ENCODE measurements at places on chromosomes 16 and 17.

DNA sequence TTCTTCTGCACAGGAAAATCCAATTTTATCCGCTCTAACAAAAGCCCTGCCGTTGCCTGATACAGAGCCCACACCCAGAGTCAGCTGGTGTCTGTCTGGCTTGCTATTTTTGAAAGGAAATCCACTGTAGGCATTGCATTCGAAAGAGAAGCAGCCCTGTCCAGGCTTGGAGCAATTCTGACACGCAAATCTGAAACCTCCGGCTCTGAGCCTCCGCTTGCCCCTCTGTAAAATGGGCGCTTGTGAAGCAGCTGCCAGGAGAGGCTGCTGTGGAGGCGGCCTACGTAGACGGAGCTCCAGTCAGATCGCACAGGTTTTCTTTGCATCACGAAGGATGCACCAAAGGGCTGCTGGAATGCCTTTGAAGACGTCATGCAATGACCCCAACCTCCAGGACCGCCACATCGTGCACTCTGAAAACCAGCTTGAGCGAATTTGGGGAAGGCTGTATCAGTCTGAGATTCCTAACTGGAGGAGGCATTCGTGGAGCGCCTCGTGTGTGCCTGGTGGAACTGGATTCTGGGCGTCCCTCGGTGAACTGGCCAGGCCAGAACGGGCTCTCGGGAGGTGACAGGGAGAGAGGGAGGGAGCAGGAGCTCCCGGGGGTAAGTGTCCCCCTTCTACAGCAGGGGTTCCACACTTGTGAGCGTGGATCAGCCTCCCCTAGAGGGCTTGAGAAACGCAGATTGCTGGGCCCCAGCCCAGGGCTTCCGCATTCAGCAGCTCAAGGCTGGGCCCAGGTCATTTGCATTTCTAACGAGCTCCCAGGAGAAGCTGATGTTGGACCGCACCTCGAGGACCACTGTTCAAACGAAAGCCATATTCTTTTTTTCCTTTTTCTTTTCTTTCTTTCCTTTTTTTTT, 215.5 kb downstream of the MRTFB start:
- DNase-seq = no peak

DNA sequence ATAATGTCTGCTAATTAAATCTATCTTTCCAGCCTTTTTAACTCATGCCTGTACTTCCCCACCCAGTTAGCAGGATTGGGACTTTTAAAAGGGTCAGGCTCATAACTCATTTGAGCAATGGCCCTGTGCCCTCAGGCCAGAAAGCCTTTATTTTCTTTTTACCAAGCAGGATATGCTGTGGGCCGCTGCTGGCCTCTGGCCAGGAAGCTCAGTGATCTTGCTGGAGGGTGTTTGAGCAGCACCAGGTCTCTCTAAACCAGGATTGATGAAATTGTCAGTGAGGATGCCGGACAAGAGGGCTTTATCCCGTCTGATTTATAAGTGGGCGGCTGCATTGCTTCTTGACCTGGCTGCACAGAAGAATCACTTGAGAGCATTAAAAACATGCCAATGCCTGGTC, 187.8 kb downstream of the RAB11FIP4 start:
- no peak for DNase-seq

DNA sequence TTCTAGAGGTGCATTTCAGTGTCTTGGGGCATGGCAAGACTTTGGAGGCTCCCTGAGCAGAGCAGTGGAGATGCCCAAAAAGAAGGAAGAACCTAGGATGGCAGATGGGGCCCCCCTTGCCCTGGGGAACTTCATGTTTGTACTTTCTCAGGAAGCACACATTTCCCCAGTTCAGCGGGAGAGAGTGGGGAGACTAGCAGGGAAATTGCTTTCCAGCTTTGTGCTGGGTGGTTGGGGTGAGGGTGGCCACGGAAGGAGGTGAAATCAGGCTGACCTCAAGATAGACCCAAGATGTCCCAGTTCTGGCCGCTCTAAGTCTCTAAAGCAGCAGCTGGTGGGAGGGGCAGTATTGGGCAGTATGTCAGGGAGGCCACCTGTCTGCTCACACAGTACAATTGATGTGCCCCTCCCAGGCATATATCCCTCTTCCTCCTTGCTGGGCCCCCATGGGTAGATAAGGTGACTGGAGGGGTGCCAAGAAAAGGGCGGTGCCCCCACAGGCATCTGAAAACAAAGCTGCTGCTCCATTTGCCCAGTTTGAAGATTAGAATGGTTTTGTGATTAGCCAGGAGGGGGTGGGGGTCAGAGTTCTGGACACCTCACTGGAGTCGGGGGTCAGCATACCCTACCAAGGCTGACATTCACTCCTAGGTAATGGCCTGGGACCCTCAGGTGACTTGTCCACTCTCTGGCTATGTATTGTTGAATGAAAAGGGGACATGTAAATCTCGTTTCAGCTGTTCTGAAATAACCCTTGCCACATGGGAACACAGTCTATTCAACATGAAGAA, 17.1 kb upstream of the NAGLU start:
- no peak for DNase-seq

- DNase-seq = no peak
Measured at GRCh38 chr16:48129926-48130325, 25.9 kb downstream of the ABCC12 start.

DNA sequence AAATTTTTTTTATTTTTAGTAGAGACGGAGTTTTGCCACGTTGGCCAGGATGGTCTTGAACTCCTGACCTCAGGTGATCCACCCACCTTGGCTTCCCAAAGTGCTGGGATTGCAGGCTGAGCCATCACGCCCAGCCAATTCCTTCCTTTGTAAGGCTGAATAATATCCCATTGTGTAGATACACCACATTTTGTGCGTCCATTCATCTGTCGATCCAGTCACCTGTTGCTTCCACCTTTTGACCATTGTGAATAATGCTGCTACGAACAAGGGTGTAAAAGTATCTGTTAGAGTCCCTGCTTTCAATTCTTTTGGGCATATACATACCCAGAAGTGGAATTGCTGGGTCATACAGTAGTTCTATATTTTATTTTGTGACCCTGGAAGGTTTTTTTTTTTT, 15.3 kb downstream of the TRPV2 start:
- no peak for DNase-seq

- no peak for DNase-seq
Measured at GRCh38 chr17:27810902-27811557, 10.7 kb upstream of the NOS2 start.

DNA sequence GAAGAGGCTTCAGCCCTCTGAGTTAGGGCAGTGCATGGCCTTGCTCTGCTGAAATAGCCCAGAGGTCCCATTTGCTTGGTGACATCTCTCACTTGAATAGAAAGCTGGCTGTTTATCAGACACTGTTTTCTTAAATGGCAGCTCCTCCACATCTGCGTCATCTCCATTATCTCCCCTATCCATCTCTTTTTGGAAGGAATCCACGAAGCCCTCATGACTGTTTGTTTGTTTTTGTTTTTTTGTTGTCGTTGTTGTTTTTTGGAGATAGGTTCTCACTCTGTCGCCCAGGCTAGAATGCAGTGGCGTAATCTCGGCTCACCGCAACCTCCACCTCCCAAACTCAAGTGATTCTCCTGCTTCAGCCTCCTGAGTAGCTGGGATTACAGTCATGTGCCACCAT, 16.6 kb downstream of the NAA60 start:
- no peak for DNase-seq

DNA sequence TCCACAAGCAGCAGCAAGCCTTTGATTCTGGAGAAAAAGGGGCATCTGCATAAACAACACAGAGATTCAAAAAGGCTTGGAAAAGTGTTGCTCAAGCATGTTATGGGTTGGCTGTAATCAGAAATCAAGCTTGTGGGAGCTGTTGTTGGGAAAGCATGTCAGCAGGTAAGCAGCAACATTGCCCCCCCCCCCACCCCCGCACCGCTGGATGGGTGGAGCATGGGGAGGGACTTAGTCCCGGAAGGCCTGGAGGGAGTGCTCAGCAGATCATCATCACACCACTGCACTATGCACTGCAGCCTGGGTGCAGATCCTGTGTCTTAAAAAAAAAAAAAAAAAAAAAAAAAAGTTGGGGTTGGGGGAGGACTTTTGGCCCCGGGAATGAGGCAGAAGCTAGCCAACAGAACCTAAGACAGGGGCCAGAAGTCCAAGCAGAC, 16.8 kb upstream of the AKAP1 start:
- DNase-seq = no peak

GRCh38 chr16:83794860-83795554, 12.8 kb upstream of the HSBP1 start:
- DNase-seq = no peak

GRCh38 chr16:10812312-10813098, 6.1 kb downstream of the TVP23A start:
- DNase-seq = no peak

GRCh38 chr16:31328322-31329052, 26.5 kb upstream of the ITGAX start:
- DNase-seq = no peak

DNA sequence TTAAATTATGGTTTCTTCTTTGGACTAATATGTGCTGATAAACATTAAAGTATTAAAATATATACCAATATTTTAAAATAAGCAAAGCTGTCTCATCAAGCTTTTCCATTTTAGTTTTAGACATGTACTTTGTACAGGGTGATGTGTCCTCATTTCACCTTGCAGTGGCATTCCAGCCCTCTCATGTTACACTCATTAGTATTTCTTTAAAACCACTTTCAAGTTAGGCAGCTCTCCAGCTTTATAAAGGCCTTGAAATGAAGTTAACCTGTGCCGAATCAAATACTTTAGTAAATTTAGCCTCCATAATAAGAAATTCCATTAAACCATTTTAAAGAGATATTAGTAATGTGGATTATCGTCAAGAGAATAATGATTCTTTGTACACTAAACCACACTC, 107.6 kb upstream of the HLF start:
- no peak for DNase-seq

- DNase-seq = no peak
Measured at GRCh38 chr17:63837962-63838600, 4.4 kb downstream of the SMARCD2 start.

DNA sequence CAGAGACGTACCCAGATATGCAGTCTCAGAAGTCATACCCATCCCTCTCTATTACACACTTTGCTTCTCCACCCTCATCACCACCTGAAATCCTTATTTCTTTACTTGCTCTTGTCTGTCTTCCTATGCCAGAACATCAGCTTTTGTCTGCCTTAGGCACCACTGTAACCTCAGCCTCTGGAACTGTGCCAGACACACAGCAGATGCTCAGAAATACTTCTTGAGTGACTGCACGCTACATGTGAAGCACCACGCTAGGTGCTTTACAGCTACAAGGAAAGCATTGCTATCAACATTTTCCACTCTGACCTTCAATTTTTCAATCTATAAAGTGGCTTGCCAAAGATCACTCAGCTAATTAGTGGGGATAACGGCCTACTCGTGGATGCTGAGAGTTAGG, 226.8 kb downstream of the CHD9NB start:
- DNase-seq = no peak

GRCh38 chr16:2213817-2214718, 572 bp downstream of the PGP start:
- no peak for DNase-seq

DNA sequence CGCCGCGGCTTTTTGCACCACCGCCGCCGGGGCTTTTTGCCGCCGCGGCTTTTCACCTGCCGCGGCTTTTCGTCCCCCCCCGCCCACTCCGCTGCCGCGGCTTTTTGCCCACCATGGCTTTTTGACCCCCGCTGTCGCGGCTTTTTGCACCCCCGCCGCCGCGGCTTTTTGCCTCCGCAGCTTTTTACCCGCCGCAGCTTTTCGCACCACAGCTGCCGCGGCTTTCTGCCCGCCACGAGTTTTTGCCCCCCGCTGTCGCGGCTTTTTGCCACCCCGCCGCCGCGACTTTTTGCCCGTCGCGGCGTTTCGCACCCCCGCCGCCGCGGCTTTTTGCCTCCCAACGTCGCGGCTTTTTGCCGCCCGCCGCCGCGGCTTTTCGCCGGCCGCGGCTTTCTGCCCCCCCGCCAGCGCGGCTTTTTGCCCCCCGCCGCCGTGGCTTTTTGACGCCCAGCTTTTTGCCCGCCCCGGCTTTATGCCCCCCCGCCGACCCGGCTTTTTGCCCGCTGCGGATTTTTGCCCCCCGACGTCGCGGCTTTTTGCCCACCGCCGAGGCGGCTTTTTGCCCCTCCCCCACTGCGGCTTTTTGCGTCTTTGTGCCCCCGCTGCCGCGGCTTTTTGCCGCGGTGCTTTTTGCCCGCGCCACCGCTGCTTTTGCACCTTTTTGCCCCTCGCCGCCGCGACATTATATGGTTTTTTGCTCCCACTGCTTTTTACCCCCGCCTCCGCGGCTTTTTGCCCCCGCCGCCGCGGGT, 1343.6 kb downstream of the TP53TG3F start:
- DNase-seq = no peak

DNA sequence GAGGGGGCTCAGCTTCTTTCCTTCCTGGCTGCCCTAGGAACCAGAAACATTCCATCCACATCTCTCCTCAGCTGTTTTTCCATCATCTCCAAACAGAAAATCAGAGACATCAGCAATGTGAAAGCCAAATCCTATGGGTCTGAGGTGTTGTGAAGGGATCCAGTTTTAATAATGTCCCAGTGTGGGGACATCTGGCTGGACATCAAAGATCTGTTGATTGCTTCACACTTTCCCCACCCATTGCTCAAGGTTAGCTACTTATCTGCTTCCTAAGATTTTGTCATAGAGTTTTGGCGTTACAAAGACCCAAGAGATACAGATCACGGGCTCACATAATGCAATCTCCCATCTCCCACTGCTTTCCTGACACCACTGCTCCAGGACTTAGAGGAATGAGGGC, 47.8 kb upstream of the AXIN2 start:
- DNase-seq = no peak

DNA sequence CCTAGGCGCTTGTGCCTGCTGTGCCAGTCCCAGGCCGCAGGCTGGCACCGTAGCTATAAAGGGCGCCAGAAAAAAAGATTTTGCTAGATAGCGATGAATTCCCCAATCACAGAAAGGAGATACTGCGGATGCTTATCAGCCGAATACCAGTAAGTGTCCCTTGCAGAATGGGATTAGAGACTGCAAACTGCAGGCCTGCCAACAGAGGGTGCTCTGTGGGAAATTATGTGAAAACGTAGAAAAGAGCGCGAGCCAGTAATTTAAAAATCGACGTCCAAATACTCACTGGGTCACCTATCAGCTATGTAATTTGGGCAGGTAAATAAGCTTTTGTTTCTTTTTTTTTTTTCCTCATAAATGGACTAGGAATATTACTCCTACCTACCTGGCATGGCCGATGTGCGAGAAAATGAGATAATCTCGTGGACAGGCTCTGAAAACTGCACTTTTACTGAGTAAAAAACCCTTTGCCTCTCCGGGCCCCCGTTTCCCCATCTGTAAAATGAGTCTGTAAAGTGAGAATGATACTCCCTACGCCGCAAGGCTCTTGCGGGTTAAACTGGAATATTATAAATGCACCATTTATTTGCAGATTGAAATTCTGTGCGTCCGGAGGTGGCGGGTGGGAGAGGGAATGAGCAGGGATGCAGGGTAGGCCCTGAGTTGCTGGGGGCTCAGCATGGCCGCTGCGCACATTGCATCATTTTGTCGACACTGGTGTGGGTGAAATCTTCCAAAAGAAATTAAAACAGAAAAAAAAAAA, 1.2 kb upstream of the COG1 start:
- peak; percentile 66 for DNase-seq

GRCh38 chr17:36928471-36929345, 8.6 kb upstream of the LHX1 start:
- DNase-seq = no peak

GRCh38 chr16:54928411-54929089, 2.1 kb upstream of the IRX5 start:
- peak; percentile 45 for DNase-seq

Measured in HEK293T (cell line).